ENCODE measurements at places on chromosomes 4 and X.

- no peak for DNase-seq
Measured at GRCh38 chrX:38881727-38882126, 80.5 kb downstream of the MID1IP1 start.

DNA sequence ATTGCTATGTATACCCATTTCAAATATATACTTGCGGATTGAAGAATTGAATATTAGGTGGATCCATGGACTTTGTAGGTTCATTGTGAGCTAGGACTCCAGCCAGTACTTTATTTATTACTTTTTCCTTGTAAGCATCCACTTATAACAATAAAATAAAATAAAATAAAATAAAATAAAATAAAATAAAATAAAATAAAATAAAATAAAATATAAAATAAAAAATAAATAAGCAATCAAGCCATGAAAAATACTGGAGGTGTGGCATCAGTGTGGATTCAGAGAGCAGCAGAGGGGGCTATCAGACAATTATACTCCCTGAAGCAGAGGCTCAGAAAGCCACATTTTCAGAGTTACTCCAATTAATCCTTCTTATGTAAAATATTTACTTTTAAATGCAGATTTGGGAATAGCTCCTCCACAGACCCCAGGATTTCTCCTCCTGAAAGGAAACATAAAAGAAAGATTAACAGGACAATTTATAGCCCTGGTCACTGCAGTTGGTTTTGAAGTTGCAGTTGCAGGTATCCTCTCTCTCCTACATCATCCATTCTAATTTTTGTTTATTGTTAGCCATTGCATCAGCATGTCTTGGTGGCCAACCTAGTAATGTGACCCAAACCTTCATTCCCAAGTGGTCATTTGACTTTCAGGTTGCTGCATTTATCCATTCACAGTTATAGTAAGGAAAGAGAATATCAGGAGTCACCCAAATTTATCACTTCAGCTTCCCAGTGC lies 2025.2 kb upstream of the IGFBP7 start:
- DNase-seq = no peak

- DNase-seq = no peak
Measured at GRCh38 chr4:113474017-113474416, 287.5 kb downstream of the CAMK2D start.

DNA sequence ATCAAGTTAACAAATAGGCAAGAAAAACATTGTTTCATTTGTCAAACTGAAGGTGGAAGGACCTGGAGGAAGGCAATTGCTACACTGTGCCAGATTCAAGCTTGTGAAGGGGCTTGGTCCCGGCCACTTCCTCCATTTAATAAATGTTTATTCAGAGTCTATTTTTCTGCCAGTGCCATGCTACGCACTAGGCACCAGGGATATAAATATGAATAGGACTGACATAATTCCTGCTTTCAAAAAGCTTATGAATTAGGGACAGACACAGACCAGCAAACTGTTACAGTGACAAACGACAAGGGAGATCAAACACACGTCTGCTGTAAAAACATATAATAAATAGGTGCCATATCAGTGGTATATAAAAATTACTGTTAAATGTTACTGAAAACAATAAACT lies 571 bp downstream of the TLR6 start:
- no peak for DNase-seq

- no peak for DNase-seq
Measured at GRCh38 chr4:80139671-80140070, 57.6 kb upstream of the PRDM8 start.
